ENCODE measurements at places on chromosomes 12 and 14.

- DNase-seq = no peak
These were observed 76.7 kb upstream of the BBS10 start for GRCh38 chr12:76424941-76425340.

DNA sequence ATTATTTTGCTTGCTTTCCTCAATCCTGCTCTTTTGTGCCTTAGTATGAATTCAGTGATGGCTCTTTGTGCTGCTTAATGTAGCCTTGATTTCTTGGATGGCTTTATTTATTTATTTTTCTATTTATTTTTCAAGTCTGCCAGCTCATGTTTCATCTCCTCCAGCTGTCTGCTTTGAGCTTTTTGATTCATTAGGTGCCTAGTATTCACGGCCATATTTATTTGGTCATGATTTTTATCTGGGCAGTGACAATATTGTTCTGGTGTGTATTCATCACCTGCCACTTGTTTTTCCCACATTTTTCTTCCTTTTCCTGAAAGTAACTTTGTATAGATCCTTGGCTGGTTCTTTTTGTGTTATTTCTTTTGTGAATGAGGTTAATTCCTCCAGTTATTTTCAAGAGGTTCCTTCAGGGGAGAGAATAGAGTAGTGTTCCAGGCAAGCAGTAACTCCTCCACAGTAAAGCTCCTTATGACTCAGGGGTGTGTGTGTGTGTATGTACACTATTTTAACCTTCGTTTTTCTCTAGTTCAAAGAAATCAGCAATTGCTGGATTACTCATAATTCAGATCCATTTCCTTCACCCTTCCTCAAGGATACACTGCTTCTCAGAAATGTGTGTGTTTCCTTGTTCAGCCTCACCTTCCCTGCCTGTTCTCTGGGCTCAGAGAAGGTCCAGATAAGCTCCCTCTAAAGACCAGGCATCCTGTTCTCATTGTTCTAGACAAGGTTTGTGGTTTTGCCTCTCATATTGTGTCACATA, 51.6 kb upstream of the PMCH start:
- no peak for DNase-seq

DNA sequence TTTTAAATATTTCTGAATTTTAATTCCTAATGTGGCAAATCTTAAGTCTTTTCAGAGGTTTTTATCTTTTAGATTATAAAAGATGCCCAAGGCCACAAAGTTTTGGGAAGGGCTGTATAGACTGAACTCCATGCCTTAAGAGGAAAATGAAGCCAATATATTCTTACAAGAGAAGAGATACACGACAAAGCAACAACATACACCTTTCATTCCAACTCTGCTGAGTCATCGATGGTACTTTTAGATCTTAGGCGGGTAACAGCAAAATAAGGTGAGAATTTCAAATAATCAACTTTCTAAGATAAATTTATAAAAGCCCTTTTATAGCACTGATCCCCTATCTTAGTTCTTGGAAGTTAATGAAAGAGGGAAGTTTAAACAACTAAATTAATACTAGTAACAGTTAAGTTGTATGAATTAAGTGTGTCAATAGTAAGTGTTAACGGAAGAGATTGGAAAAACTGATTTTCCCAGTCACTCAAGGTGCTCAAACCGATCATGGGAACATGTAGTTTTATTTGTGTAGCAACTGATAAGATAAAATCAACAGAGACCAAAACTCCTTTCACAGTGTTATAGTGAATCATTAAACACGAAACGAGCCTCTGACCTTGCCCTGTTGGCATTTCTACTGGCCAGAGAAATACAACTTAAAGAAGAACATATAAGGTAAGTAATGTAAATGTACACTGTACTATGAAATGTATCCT, 18.8 kb upstream of the PIK3C2G start:
- DNase-seq = no peak

- DNase-seq = no peak
These were observed 12.7 kb upstream of the TBX3 start for GRCh38 chr12:114696443-114697242.

DNA sequence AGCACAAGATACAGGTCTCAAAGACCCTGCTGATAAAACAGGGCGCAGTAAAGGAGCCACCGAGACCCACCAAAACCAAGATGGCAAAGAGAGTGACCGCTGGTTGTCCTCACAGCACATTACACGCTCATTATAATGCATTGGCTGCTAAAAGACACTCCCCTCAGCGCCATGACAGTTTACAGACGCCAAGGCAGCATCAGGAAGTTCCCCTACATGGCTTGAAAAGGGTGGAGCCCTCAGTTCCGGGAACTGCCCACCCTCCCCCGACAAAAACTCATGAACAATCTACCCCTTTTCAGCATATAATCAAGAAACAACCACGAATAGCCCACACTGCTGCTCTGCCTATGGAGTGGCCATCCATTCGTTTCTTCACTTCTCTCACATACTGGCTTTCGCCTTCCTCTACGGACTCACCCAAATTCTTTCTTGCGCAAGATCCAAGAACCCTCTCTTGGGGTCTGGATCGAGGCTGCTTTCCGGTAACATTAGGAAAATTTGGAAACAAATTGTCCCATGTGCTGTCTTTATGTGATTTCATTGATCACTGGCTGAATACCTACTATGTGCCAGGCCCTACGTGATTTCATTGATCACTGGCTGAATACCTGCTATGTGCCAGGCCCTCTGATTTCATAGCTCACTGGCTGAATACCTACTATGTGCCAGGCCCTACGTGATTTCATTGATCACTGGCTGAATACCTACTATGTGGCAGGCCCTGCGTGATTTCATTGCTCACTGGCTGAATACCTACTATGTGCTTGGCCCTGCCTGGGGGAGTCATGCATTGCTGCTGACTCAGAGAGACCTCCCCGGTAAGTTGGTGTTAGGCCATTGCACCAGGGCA, 126.4 kb downstream of the PIWIL1 start:
- DNase-seq = no peak

DNA sequence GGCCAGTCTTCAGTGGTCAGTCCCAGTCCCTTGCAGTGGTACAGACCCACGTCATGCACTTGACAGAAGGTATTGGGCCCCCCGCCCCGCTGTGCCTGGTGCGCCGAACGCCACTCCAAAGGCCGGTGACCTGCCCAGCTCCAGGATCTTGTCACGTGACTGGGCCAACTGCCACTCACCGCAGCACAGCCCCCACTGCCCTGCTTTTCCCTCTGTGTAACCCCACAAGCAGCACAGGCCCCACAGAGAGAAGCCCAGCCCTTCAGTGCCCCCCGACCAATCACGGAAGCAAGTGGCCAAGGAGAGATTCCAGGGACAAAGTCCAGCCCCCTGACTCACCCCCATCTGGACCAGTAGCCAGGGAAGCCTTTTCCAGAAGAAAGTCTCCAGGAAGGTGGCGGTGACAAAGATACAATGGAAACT, 498 bp downstream of the GPR132 start:
- DNase-seq = no peak

DNA sequence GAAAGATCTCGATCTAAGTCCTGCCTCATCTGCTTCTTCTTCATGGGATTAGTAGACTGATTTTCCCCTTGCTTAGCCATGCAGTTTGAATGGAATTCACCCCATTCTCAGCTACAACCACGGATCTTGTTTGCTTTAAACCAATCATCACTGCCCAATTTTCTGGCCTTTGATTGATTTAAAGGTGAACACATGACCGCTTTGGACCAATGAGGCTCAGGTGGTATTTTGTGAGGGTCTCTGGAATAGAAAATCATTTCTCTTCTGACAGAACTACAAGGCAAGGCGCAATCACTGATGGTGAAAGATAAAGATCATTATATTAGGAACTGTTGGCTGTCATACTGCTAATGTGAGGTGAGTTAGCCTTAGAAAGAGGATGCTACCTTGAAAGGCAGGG, 213.0 kb upstream of the PLEKHG7 start:
- DNase-seq = no peak

- DNase-seq = no peak
These were observed 103.6 kb downstream of the SSPN start for GRCh38 chr12:26298785-26299621.

DNA sequence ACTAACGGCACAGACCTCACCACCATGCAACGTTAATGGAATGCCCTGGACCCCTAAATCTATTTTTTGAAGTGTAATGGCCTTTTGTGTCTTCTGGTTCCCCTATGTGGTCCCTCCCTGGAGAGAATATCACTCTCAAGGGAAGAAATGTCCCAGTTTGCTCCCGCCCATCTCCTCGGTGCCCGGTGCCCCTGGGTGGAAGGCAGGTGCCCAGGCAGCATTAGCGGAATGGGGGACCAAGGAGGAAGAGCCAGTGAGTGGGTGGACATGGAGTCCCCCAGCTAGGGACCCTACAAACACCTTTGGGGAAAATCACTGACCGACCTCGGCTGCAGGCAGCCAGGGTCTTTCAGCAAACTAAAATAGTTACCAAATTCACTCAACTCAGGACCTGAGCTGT, 212.1 kb upstream of the RTL1 start:
- DNase-seq = no peak

DNA sequence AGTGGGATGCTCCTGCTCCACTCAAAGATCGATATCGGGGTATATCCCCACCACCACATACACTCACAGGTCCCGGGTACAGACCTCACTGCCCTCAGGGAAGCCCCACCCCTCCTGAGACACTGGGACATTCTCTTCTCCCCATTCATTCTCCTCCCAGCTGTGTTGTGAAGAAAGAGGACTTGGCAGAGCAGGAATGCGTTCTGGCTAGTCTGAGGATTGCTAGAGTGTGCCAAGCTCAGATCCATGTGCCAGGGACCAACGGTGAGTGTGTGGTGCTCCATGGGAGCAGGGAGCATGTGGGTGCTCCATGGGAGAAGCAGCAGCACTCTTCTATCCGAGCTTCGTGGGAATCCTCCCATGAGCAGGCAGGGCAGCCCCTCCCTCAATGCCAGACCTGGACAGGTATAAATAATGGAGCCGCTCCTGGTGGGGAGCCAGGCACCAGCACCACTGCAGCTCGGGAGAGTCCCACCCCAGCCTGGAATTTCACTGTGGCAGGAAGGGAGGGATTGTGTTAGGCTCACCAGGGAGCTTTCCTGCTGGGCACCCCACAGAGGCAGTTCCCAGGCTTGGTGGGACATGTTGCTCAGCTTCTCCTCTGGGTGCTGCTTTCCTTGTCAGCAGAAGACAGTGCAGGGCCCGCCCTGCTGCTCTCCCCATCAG, 2.3 kb upstream of the KRT5 start:
- no peak for DNase-seq
